ENCODE measurements at places on chromosomes 7 and 10.

GRCh38 chr10:43374194-43374593 lies 2.8 kb downstream of the FXYD4 start:
- DNase-seq: no peak

- peak; percentile 68 for DNase-seq
These were observed 12.2 kb downstream of the VSIR start for GRCh38 chr10:71761105-71761511.

DNA sequence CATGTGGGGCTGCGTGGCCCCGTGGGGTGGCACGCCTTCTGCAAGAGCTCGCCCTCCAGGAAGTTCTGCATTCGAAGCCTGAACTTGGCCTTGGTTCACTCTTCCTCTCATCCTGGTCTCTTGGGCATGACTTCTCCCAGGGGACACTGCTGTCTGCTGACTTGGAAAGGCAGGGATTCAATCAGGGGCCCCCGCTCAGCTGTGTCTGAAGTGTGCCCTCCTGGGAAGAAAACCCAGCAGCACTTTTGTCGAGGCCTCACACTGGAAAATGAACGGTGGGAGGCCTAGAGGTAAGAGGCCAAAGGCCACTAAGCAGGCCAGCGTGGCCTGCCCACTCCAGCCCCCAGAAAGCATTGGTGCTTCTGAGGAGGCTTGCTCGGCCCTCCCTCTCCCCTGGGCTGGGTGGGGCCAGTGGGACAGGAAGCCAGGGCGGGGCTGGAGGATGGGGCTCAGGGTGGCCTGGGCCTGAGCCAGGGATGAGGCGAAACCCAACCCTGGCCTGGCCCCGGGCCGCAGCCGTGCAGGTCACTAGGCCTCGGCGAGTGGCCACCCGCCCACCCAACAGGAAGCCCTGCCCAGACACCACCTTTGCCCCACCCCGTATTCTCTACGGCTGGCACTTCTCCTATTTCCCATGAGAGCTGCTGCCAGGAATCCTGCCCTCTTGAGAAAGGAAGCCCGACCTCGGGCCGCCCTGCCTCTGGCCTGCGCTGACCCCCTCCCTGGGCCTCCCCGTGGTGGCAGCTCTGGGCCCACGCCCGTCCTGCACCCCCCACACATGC lies 81.1 kb downstream of the ZMIZ1 start:
- no peak for DNase-seq

- no peak for DNase-seq
These were observed 30.7 kb upstream of the ELOVL3 start for GRCh38 chr10:102195296-102195870.

GRCh38 chr7:114181280-114181679 lies 233.3 kb upstream of the FOXP2 start:
- DNase-seq: no peak

GRCh38 chr7:96088579-96088978 lies 233.3 kb downstream of the SLC25A13 start:
- DNase-seq: no peak

- DNase-seq: no peak
These were observed 769.3 kb downstream of the KCNMA1 start for GRCh38 chr10:76868098-76868977.

GRCh38 chr7:21293771-21294170 lies 134.1 kb upstream of the SP4 start:
- no peak for DNase-seq

- no peak for DNase-seq
These were observed 348.7 kb upstream of the LRGUK start for GRCh38 chr7:133778472-133778871.

- no peak for DNase-seq
These were observed 14.4 kb upstream of the STARD3NL start for GRCh38 chr7:38163671-38164070.

DNA sequence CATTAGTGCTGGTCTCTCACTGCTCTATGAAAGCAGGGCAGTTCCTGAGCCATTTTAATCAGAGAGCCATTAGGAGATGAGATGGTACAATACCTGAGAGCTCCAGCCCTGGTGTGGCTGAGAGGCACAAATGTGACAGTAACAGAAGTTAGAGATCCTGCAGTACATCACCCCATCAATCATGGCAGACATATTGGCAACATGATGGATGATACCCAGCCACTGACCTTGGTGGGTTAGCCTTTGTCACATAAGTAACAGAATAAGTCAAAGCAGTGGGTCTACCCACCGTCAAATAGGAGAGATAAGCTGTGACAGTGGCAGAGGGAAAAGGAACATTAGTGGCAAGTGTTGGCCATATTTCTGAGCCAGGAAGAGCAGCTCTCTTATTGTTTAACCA lies 53.3 kb upstream of the NXPH1 start:
- DNase-seq: no peak

DNA sequence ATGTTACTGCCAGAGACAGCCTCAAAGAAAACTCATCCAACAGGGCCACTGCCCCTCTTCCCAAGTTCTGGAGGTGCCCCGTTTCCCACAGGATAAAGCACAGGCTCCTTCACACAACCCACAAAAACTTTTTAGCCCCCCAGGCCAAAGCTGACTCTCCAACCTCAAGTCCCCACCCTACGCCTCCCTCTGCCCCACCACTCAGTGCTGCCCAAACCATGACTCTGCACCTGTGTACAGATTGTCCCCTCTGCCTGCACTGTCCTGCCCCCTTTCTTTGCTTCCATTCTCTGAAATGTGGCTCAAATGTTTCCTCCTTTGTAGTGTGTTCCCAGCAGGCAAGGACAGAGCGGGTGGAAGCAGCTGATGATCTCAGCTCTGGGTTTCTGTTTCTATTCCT lies 284.0 kb downstream of the GRID1 start:
- no peak for DNase-seq

- peak; percentile 38 for DNase-seq
These were observed 11.1 kb downstream of the STEAP1B start for GRCh38 chr7:22488643-22489462.

- no peak for DNase-seq
These were observed 7.3 kb upstream of the CYP3A43 start for GRCh38 chr7:99820408-99821027.

GRCh38 chr10:8216893-8217292 lies 162.4 kb downstream of the GATA3 start:
- DNase-seq: no peak

DNA sequence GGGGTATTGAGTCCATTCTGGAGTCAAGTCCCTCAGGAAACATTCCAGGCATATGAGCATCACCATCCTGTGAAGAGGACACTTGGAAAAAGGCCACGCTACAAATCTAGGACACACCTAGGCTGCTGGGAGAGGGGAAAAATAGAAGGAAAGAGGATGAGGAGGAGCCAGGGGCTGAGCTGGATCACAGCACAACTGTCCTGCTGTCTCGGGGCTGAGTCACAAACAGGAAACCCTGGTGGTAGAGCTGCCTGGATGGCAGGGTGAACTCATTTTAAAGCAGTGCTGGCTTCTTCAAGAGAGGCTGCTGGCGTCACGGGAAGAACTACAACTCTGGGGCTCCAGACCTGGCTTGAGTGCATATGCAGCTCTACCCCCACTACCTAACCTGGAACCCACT lies 151.5 kb downstream of the RNF216 start:
- peak; percentile 23 for DNase-seq

DNA sequence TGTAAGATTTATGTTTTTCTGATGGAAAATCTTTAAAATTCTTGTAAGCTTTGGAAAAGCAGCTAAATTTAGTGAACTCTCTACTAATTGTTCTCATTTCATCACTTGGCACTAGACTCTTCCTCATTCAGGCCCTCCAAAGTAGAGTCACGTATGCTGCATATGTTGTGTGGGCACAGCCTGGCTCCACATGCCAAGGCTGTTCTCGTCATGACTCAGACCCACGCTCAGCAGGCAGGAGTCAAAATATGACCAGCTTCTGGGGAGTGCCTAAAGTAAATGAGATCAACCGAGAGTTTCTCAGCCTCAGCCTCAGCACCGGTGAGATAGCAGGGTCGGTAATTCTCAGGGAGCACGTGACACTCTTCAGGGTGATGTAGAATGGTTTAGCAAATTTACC lies 1672.9 kb downstream of the REEP3 start:
- no peak for DNase-seq

DNA sequence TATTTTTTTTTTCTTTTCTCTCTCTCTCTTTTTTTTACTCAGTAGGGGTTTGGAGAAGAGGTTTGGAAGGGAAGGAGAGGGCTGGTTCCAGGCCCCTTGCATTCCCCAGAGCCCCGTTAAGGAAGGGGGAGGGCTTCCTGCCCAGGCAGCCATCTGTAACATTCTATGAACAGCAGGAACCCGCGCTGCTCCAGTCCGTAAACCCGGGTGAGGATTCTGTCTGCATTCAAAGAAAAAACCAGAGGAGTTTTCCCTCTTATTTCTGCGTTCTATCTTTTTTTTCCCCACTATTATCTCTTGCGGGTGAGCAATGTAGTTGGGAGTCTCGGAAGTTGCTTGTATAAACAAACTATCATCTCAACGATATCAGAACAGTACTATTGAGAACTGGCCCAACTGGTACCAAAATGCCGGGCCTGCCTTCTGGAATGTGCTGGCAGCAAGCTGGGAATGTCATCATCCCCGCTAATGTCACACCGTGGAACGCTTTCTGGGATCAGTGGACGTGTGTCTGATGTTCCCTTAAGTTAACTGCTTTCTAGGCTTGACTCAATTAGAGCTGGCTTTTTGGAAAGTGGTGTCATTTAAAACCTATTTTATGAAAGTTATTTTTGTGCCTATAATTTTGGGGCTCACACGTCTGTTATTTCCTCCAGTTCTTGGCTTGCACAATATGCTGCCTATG lies 153.1 kb upstream of the MEOX2 start:
- DNase-seq: no peak

DNA sequence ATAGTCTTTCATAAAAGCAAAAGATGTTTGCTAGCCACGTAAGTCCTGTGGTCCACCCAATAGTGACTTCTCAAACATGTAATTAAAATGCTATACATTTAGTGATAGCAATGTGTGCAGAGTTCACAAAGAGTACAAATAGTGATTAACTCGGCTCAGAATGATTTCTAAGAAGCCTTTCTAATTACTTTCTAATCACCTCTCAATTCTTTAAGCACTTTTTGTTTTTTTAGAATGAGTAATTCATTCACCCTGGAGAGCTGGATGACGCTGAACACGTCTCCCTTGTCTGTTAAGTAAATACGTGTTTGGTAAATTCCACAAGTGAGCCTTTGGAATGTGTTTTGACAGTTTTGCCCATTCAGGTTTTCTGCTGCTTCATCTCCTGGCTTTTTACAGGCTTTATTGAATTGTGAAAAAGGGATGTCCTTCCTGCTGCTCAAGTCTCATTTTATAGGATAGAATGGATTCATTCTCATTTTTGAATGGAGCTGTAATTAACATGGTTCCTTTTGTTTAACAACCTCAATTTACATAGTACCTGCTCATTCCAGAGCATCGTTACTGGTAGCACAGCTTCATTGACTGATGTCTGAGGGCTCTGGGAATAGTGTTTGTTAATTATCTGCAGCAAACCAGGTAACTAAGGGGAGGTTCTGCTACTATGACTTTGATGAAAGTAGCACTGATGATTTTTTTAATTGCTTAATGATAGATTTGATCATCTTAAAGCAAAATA lies 212.1 kb downstream of the VTI1A start:
- no peak for DNase-seq

GRCh38 chr10:86178401-86179152 lies 188.0 kb downstream of the GRID1 start:
- DNase-seq: no peak

- no peak for DNase-seq
These were observed 325.4 kb upstream of the SEMA3C start for GRCh38 chr7:81244224-81244623.

DNA sequence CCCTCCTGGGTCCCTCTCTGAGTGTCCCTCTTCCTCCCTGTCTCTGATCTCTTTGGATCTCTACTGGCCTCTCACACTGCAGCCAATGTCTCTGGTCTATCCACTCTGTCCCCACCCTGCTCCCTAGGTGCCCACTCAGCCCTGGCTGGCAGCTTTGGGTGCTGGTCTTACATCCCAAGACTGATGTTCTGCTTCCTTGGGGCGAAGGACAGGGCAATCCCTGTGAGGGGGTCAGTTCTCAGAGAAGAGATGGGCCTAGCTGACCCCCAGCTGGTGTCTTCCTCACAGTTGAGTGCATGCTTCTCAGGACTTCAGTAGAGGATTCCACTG lies 51.7 kb upstream of the CAMK2B start:
- DNase-seq: no peak

DNA sequence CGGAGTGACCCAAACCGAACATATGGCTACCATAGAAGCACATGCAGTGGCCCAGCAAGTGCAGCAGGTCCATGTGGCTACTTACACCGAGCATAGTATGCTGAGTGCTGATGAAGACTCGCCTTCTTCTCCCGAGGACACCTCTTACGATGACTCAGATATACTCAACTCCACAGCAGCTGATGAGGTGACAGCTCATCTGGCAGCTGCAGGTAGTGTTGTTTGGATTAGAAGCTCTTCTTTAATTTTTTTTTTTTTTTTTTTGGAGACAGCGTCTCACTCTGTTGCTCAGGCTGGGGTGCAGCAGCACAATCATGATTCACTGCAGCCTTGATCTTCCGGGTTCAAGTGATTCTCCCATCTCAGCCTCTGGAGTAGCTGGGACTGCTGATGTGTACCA lies 45.8 kb downstream of the NRF1 start:
- DNase-seq: no peak

- DNase-seq: no peak
These were observed 53.8 kb upstream of the GSAP start for GRCh38 chr7:77469927-77470326.

DNA sequence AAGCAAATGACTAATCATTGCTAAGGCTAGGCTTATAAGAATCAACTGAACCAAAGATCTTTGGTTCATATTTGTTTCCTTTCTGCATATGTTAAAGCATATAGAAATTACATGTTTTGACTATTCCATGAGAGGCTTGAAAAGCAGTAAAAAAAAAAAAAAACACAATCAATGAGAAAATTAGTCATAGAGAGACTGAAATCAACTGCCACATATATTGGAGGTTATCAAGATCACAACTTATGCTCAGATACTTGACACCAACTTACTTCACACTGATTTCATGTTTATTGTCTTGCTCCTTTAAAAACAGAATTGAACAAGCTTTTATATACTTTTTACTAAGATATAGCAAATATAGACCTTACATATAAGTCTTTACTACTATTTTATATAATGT lies 161.3 kb downstream of the TPK1 start:
- no peak for DNase-seq

DNA sequence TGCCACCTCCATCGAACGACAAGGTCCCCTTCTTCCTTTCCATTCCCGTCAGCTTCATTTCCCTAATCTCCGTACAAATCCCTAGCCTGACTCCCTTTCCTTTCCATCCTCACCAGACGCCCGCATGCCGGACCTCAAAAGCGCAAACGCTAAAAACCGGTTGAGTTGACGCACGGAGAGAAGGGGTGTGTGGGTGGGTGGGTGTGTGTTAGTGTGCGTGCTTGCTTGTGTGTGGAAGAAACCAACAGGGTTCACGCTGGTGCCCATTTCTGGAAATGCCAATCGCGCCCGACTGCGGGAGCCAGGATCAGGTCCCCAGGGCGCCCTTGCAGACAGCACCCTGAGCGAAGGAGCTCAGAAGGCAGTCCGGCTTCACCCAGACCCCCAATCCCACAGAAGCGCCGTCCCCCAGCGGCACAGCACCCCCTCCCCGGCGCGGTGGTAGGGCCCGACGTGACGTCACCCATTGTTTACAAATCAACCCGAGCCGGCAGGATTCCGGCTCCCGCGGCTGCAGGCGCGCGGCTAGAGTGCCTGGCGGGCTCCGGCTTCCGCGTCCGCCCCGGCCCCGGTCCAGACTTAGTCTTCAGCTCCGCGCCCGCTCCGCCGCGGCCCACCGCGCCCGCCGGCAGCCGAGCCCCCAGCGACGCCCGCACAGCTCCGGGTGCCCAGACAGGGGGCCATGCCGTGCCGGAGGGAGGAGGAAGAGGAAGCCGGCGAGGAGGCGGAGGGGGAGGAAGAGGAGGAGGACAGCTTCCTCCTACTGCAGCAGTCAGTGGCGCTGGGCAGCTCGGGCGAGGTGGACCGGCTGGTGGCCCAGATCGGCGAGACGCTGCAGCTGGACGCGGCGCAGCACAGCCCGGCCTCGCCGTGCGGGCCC lies at the start of gene FRAT1:
FRAT1 (plus strand) TSS at position 500 of the 880 bp plus-strand sequence; CDS start at position 683, 183 bp downstream.
- DNase-seq: peak; percentile 87

Data from activated CD4-positive, alpha-beta T cell treated with anti-CD3 and anti-CD28 coated beads, Interleukin-2, amount 50 U/mL, for 4 hours (primary cell).